ENCODE measurements at places on chromosomes 5 and 9.
A peak's percentile ranks its signal among the peaks of the same experiment; 100 is the strongest.

GRCh38 chr9:89992326-89993198, 387.8 kb downstream of the GADD45G start:
- no peak for DNase-seq

GRCh38 chr9:111013250-111013649, 25.0 kb downstream of the LPAR1 start:
- no peak for DNase-seq

GRCh38 chr9:136052472-136052880, 42.6 kb downstream of the NACC2 start:
- DNase-seq: no peak

- no peak for DNase-seq
Observed at GRCh38 chr5:143552680-143553079, 149.2 kb upstream of the NR3C1 start.

DNA sequence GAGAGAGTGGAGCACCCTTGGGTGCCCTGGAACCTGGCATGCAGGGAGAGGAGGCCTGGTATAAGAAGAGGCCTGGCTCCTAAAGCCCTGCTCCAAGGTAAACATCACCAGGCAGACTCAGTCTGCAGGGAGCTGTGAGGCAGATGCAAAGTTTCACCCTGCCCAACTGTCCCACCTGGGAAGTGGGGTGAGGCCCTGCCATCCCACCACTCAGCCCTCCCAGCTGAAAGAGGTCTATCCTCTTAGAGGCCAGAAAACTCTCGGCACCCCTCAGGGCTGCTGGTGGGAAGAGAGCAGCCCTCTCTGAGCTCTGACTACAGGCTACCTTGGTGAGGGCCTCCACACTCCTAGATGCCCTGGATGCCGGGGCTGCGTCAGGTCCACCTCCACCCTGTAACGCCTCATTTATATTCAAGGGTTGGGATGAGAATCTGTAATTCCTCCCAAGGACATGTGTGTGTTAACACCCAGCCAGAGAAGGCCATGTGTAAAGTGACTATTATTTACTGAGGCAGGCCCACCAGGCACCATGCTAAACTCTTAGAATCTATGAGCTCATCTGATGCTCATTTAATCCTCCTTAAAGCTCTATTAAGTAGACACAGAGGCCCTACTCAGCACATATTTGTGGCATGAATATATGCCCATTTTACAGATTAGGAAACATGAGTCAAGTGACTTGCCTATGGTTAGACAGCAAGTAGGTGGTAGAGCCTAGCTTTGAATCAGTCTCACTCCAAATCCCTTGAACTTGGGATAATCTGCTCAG, 205.9 kb downstream of the FSTL4 start:
- DNase-seq: no peak

DNA sequence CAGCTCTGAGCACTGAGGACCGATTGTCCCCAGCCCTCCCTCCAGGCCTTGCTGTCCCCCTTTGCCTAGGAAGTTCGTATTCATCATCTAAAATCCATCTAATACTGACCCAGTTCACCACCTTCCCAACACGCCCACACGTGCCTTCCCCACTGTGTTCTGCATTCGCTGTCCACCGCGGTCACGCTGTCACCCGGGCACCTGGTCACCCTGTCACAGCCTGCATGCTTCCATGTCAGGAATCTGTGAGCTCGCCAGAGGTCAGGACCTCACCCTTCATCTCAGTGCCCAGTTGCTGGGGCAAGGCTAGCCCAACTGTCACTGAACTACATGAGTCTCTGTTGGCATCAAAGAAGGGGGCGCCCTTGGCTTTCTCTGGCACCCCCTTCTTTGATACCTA, 82.9 kb upstream of the RUFY1 start:
- no peak for DNase-seq

DNA sequence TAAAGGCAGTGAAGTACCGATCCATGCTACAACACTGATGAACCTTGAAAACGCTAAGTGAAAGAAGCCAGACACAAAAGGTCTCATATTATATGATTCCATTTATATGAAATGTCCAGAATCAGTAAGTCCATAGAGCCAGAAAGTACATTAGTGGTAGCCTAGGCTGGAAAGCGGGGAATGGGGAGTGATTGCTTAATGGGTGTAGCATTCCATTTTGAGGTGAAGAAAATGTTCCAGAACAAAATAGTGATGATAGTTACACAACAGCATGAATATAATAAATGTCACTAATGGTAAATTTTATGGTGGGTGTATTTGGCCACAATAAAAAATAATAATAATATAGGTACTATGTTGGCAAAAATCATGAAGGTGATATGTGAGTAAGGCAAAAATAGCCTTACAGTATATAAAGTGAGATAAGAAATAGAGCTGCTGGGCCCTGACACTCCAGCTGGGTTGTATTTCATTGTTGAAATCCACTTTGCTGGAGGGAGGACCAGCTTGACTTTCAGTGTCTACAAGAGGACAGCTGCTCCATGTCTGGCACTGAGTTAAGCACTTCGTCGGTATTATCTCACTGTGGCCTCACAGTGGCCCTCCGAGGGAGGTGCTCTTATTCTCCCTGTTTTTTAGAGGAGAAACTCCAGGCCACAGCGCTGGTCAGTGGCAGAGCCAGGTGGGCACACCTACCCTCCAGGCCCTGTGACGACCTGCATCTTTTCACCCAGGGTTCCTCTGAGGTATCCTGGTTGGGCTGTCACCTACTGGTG, 22.4 kb upstream of the ANGPTL2 start:
- DNase-seq: no peak

DNA sequence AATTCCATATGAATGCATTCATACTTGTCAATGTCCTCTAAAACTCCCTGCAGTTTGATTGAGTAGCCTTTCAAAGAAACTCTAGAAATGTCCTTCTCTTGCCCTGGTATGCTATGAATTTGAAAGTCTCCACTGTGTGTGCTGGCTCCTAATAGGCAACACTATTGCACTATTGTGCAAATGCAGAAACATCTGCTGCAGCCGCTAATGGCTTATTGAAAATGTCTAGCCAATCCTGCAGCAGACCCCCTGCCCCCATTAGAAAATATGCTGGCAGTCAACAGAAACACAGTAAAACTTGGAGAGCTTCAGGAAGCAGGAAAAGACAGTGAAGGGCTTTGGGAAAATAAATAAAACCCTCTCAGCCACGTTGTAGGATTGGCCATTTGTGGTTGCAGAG, 87.3 kb upstream of the GRAMD2B start:
- DNase-seq: peak; percentile 18

DNA sequence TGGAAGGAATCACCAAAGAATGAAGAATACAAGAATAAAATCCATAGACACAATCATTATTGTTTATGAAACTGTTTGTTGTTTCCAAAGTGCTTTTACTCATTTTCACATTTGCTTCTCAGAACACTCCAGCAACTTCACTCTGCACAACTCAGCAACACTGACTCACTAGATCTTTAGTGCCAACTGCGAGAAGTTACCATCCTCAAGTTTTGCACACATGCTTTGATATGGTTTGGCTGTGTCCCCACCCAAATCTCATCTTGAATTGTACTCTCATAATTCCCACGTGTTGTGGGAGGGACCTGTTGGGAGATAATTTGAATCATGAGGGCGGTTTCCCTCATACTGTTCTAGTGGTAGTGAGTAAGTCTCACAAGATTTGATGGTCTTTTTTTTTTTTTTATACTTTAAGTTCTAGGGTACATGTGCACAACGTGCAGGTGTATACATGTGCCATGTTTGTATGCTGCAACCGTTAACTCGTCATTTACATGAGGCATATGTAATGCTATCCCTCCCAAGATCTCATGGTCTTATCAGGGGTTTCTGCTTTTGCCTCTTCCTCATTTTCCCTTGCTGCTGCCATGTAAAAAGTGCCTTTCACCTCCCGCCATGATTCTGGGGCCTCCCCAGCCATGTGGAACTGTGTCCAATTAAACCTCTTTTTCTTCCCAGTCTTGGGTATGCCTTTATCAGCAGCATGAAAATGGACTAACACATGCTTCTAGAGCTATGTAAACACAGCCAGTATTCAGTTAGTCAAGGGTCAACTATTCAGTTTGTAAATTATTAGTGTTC, 36.9 kb downstream of the CLINT1 start:
- no peak for DNase-seq

DNA sequence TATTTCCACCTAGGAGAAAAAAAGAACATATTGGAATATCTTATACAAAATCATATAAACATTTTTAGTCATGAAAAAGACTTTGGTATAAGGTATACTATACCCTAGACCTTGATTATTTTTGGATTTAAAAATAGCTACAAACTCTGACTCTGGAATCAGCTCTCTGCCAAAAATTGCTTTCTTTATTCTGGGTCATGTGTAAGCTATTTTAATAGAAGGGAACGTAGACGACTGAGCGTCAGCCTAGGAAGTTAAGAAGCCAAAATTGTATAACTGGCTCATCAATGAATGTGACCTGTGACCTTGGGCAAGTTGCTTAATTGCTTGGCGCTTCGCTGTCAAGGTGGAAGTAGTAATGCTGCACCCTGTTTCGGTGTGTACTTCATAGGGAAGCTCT, 157.1 kb downstream of the PARP8 start:
- DNase-seq: no peak

- DNase-seq: peak; percentile 11
Observed at GRCh38 chr5:35436400-35437057, 181.1 kb upstream of the SPEF2 start.

GRCh38 chr5:13957032-13957645, 12.7 kb upstream of the DNAH5 start:
- peak; percentile 73 for DNase-seq

DNA sequence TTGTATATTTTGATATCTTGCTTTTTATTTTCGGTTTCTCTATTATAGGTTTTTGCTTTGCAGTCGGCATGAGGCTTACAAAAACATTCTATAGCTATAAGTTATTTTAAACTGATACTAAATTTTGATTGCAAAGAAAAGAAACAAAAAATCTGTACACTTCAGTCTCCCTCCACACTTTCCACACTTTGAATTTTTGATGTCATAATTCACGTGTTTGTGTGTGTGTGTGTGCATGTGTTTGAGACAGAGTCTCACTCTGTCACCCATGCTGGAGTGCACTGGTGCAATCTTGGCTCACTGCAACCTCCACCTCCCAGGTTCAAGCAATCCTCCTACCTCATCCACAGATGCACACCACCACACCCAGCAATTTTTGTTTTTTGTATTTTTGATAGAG, 124.9 kb downstream of the MRPS30 start:
- no peak for DNase-seq

DNA sequence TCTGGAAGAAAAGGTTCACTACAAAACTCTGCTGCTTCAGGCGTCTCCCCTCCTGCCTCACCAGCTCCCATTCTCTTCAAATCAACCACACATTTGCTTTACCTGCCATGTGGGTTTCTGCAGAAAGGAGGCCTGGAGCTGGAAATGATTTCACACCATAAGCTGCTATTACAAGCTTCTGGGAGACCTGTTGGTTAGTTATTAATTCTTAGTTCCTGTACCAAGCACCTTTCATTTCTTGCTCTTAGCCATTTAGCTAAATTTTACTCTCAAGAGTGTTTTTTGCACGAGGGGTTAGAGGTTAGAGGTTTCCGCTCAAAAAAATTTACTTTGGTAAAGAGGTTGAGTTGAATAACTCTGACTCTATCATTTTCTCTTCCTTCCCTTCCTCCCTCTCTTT, 70.3 kb downstream of the MAP1B start:
- DNase-seq: no peak

DNA sequence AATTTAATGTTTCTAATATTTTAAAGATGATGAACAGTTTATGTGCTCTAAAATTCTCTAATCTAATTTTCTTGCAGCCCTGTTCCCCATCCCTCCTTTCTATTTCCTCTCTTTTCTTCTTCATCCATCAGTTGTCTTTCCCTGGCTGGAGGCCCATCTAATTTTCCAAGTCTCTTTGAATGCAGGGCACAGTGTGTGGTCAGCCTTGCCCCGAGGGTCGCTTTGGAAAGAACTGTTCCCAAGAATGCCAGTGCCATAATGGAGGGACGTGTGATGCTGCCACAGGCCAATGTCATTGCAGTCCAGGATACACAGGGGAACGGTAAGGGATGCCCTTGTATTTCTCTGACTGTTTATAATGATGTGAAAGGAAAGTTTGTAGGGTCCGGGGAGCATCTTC, 111.8 kb downstream of the MEGF10 start:
- no peak for DNase-seq

GRCh38 chr5:107875833-107876232, 205.1 kb upstream of the EFNA5 start:
- peak; percentile 55 for DNase-seq

GRCh38 chr5:76269932-76270610, 133.0 kb upstream of the IQGAP2 start:
- no peak for DNase-seq

GRCh38 chr5:176651472-176651980, 4.2 kb downstream of the TSPAN17 start:
- no peak for DNase-seq

DNA sequence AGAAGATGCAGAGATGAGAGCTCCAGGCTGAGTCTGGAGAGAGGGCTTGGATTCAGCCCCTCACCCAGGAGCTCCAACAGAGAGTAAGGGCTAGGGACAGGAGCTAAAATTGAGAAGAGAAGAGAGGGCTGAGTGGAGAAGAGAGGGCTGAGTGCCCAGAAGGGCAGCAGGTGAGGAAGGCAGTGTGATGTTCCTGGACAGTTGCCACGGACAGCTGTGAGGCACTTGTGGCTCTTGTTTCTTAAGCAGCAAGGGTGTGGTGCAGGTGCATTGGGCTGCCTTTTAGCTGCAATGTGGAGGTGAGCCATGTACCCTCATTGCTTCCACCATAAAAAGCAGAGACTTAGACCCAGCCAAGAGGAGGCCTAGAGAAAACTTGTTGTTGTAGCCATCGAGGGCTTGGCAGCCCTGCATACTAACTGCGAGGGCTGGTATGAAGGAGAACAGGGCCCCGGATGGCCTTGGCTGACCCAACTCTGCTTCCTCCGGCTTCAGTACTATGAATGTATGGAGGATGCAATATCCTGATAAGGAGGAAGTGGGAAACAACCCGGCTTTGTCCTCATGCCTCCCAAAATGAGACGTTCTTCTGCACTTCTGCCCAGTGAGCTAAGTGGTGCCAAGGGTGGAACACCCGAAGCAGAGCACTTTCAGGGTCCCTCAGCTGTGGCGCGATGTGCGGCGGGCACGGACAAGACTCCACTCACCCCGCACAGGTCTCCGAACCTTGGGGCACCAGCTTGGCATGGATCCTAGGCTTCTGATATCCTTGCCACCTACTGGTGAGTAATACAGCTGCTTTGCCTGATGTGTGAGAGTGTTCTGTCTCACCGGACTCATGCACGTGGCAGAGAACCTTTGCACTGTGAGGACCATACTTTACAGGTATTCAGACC, 65.2 kb downstream of the LRRC70 start:
- DNase-seq: no peak

DNA sequence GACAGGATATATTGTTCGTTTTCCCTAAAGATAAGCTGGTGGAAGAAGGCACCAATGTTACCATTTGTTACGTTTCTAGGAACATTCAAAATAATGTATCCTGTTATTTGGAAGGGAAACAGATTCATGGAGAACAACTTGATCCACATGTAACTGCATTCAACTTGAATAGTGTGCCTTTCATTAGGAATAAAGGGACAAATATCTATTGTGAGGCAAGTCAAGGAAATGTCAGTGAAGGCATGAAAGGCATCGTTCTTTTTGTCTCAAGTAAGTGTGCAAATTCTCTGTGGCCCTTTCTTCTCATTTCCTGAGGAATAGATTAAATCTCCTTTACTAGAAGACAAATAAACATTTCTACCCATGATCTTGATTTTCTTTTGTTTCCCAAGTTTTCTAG, 38.0 kb downstream of the OSMR start:
- no peak for DNase-seq

GRCh38 chr5:911601-912000, 18.9 kb downstream of the TRIP13 start:
- DNase-seq: peak; percentile 87
